AG08396 (cell line): ENCODE measurements at places on chromosomes 1 and 21.

GRCh38 chr1:1599030-1599934 is 653 bp downstream of the FNDC10 start:
- DNase-seq, result peak; percentile 83

DNA sequence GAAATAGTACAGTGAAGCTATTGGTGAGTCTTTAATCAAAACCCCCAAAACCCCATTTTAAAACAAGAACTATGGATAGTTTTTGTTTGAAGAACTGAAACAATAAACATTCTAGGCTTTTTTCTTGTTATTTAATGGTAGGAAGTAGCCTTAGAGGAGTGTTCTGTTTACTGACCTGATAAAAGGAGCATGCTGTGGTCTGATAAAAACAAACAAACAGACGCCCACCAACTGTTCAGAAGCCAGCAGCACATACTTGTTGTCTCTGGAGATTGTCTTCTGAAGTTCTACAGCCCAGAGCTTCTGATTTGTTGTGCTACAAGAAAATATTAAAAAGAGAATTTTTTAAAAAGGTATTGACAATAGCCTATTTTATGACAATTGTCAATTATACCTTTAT is 54.1 kb upstream of the CFAP298 start:
- no peak for DNase-seq

DNA sequence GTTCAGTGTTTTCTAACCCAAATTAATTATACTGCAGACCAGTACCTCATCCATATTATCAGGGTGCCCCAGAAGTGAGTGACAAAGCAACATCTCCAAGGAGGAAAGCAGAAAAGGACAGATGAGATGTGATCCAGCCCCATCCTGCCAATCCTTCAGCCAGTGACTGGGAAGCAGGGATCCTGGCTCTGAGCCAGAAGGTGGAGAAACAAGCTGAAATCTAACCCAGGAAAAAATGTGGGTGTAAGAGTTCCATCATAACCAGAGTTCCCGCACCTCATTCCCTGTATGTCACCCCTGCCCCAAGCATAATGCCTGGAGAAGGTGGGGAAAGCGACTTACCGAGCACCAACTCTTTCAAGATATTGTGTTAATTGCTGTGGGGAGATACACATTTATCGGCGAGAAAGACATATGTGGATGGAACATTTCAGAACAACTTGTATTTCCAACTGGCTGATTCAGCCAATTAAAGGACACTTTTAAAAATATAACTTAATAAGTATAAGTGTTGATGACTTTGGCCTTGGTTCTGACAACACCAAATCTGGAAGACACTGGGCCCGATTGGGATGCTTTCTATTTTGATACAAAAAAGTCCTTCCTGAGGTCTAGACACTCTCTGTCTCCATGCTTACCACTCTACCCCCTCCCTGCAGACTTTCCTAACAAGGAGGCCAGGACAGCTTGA is 14.9 kb downstream of the PLEKHA6 start:
- no peak for DNase-seq

DNA sequence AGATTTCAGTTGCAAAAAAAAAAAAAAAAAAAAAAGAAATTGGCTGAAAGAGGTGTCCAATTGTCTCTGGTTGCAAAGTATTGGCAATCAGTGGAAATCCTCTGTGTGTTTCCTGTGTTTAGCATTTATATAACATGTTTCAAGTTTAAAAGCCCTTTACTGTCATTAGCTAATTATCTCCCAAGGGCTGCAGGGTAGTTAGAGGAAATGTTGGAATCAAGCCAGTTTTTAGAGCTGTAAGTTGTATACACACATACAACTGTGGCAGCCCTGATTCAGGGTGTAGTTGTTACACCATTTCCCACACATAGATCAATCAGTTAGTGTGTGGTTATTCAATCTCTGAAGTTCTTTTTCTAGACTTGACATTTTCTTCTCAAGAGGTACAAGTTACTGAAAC is 8.9 kb upstream of the ZNF326 start:
- DNase-seq, result no peak

- no peak for DNase-seq
Observed at GRCh38 chr1:14593302-14593701, 5.2 kb upstream of the KAZN start.

DNA sequence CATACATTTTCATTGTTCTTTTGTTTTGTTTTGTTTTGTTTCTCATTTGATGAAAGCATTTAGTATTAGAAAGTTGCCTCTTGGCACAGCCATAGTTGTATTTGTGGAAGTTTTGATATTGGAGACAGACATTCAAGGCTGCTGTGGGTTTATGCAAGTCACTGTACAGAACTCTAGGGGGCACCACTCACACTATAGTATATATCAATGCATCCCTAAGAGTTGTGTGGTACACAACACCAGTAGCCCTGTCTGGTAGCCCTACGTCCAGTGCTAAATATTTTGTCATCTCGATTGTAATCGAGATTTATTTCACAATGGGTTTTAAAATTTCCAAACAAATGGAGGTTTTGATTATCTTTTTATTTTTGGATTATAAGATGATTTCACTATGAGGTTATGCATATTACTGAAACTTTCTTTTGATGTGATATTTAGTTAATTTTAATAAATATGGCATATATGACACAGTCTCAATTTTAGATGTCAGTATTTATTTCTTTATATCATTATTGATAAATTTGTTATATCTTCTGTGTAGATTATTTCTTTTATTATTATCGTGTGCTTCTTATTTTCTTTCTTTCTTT is 112.2 kb downstream of the NR5A2 start:
- DNase-seq, result peak; percentile 70

- DNase-seq, result peak; percentile 20
Observed at GRCh38 chr1:182752077-182752988, 37.2 kb upstream of the NPL start.

DNA sequence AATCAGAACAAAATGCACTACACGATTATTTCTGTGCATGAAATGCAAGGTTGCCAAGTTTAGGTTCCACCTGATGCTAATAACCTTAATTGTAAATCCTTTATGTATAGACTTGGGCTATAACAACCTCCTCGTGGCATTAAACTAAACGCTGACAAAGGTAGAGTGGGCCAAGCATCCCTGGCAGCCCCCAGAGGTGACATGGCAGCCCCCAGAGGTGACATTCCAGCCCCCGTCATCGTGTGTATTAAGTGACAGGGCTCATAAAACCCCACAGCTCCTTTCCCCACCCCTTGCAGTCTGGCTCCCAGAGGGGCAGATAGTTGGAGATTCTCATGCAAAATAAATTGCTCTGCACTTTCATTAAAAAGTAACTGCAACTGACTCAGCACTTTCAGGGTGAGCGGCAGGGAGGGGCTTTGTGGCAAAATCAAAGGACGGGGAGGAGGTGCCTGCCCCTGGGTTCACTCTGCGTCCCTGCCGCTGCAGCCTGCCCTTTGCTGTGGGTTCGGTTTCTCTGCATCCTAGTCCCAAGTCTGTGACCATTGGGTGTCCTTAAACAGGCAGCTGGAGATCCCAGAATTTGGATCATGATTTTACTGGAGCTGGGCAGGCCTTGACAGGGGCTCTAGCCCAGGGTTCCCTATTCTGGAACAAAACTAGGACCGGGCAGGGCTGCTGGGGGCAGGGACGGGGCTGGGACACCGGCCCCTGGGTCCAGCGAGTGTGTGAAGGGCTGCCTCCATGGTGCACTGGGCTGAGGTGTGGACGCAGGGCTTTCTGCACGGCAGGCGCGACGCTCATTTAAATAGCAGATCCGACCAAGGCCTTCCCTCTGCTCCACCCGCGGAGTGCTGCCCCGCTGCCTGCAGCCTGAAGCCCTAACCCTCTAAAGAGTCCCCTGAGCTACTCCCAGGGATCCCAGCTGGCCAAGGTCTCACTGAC is 234.9 kb upstream of the VAMP3 start:
- DNase-seq, result no peak

DNA sequence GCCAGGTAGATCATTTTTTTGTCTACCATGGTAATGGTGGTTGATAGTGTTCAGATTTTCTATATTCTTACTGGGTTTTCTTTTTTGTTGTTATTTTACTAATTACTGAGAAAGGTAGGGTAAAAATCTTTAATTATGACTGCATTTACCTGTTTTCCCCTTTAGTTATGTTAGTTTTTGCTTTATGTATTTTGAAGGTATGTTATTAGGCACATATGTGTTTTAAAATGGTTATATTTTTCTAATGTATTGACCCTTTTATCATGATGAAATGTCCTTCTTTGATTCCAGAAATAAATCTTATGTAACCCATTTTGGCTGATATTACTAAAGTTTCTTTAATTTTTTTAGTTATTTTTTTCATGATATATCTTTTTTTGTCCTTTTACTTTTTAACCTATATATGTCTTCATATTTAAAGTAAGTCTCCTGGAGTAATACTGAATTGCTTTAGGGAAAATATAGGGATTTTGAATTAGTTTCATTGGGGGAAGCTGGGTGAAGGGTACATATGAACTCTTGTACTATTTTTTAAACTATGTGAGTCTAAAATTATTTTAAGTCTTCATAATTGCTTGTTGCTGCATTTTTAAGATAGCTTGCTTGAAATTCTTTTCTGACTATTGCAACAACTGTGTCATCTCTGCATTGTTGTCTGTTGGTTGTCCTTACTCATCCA is 22.4 kb downstream of the SLC35A3 start:
- DNase-seq, result no peak

DNA sequence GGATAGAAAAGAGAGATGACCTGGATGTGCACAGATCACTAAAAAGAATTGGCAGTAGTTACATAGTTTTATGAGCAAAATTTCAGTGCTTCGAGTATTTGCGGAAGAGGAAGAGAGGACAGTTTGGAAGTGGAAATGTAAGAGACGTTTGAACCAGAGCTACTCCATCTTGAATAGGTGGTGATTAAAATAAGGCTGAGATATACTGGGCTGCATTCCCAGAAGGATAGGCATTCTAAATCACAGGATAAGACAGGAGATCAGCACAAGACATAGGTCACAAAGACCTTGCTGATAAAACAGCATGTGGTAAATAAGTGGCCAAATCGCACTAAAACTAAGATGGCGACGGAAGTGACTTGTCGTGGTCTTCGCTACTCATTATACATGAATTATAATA is 453.3 kb downstream of the COL11A1 start:
- DNase-seq, result no peak

- DNase-seq, result no peak
Observed at GRCh38 chr21:43644609-43645008, 14.7 kb downstream of the HSF2BP start.

GRCh38 chr1:17093822-17094393 is 25.3 kb downstream of the PADI2 start:
- DNase-seq, result no peak

DNA sequence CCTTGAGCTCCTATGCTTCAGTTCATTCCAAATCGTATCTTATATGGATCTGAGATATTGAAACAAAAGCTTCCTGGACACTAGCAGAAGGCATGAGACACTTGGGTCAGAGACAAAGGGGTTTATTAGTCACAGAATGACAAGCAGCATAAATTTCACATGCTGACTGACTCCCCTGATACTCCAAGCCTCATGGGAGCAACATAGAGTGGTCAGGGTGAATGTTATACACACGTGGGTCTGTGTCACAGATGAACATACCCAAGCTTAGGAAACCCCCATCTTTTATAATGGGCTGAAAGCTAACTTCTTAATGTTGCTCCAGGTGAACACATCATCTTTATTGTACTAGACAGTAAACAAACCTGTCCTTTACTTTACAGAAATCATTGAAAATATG is 599.9 kb upstream of the RGS18 start:
- no peak for DNase-seq

DNA sequence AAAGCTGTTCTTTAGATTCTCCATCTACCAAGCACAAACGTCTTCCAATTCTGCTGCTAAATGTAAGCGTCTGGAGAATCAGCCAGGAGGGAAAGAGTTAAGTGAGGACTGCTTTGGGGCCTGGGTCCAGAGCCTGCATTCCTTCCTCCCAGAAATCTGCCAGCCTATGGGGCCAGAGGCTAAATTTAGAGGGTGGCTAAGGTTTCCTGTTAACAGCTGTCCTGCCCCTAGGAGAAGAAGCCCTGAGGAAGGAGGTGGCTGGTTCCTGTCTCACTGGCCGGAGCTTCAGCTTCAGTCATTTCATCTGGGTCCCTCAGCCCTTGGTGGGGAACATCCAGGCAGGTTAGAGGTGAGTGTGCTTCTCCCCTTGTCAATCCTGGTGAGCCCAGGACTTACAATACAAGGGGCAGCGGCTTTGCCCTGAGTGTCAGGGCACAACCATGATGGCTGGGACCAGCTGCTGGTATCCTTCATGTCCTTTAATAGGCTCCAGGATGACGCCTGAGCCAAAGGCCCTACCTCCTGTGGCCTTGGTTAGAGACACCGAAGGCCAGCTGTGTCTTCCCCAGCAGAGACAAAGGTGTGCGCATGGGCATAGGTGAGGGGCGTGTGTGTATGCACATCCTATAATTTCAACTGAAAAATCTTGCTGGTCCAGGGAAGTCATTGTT is at the start of gene STYXL2:
Gene STYXL2 (plus strand): TSS at position 230 of the 671 bp plus-strand sequence. CDS start 775 bp downstream, outside the sequence.
- DNase-seq, result no peak

- no peak for DNase-seq
Observed at GRCh38 chr1:233323718-233324117, 3.8 kb upstream of the MAP3K21 start.

GRCh38 chr1:25476186-25477097 is 45.7 kb downstream of the MACO1 start:
- DNase-seq, result no peak

GRCh38 chr21:21101911-21102310 is 103.7 kb downstream of the NCAM2 start:
- peak; percentile 2 for DNase-seq

DNA sequence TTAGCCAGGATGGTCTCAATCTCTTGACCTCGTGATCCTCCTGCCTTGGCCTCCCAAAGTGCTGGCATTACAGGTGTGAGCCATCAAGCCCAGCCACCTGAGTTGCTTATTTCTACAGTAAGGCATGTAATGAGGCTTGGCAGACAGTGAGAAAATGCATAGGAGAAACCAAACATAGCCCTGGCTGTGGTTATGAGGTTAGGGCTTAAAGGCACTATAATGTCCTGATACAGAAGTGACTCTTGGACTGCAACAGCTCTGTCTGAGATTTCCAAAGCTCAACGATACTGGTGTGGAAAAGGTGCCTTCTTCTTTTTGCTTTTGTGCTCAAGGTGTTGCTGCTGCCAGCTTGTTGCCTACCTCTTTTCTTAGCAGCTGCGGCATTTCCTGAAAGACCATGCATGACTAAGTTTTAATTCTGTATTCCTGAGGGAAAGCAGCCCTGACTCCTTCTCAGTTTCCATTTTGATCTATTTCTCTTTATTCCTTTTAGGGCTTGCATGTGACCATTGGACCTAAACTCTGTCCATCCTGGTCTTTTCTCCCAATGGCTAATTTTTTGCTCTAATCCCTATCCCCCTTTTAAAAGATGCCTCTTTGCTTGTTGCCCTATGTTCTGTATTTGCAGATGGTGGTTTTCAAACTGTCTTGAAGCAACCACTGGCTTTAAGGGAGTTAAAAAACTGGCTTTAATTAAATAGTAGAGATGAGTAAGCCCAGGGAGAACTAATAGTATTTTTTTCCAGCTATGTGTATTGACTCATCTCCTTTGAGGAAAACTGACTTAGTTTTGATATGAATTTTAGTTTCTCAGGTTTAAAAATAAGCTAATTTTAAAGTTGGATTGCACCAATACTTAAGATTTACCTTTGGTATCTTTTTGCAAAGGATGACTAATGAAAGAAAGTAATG is 70.3 kb downstream of the KIF1B start:
- DNase-seq, result peak; percentile 29
